ENCODE measurements at places on chromosomes 6 and 20.
A peak's percentile ranks its signal among the peaks of the same experiment; 100 is the strongest.

GRCh38 chr20:31894980-31895675 lies 24.7 kb downstream of the TTLL9 start:
- DNase-seq, result peak; percentile 85

DNA sequence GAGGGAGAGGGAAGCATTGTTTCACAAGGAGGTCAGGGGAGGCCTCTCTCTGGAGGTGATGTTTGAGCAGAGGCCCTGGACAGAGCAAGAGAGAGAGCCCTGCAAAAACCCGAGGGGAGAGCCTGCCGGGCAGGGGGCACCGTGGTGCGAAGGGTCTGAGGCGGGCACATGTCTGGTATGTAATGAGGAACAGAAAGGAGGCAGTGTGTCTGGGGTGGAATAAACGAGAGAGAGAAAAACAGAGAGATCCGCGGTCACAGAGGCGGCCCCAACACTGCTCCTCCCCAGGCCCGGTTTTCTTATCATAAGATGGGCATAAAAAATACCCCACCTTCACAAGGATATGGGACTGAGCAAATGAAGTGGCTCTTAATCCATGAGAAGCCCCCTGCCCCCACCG lies 119.2 kb downstream of the PREX1 start:
- no peak for DNase-seq

GRCh38 chr6:13406781-13407180 lies 78.4 kb upstream of the TBC1D7 start:
- no peak for DNase-seq

DNA sequence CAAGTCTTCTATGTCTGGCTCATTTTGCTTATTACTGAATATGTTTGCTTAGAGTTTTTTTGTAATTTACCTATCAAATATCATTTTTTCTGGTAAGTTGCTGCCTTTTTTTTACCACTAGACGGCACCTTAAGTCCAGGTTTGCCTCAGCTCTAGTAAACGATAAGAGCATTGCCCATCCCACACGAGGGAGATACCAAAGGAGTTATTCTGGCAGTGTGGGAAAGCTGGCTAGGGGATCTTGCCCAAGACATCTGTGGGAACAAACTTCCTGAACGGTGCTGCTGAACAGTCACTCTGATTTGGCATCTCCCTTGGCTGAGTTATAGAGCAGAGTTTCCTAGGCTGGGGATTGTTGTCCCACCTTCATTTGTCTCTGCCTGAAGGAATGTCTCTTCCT lies 306.4 kb downstream of the COL12A1 start:
- DNase-seq, result no peak

GRCh38 chr6:83258517-83258916 lies 65.4 kb downstream of the RWDD2A start:
- DNase-seq, result no peak

DNA sequence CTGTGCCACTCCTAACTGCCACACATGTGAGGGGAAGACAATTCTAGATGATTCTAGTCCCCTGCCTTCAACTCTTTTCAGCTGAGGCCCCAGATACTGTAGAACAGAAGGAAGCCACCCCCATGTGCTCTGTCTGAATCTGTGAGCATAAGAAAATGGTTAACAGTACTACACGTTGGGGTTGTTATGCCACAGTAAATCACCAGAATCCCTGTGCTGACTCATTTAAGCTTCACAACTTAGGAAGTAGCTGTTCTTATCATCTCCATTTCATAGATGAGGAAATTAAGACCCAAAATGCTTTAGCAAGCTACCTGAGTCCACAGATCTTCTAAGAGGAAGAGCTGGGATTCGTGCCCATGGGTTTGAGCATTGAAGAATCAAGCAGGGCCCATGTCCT lies 27.4 kb upstream of the SCRT2 start:
- no peak for DNase-seq

DNA sequence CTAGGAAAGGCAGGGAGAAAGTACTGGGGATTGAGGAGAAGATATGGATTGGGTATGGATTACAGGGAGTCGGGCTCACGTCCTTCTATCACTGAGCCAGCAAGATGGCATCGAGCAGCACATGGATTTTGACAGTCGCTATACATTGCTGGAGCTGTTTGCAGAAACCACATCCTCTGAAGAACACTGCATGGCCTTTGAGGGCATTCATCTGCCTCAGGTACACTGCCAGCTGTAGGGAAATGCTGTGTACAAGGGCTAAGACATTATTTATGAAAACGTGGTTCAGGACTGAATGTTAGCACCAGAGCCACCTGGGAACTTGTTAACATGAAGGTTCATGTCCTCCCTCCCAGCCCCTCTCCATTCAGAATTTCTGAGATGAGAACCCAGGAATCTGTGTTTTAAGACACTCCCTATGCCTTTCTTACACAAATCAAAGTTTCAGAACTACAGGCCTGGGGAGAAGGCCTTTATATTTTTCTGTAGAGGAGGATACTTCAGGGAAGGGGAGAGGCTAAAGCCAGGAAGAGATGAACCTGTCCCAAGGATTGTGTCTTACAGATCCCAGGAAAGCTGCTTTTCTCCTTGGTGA lies 3.5 kb downstream of the CUL9 start:
- DNase-seq, result no peak

- DNase-seq, result no peak
Measured at GRCh38 chr6:64589961-64590360, 954.4 kb downstream of the PHF3 start.

- no peak for DNase-seq
Measured at GRCh38 chr6:7124114-7124513, 16.4 kb downstream of the RREB1 start.

- no peak for DNase-seq
Measured at GRCh38 chr20:56395166-56395565, 2.7 kb downstream of the CSTF1 start.

Data from GM13976 (cell line).